ENCODE measurements at places on chromosomes 4 and X.
A peak's percentile ranks its signal among the peaks of the same experiment; 100 is the strongest.

DNA sequence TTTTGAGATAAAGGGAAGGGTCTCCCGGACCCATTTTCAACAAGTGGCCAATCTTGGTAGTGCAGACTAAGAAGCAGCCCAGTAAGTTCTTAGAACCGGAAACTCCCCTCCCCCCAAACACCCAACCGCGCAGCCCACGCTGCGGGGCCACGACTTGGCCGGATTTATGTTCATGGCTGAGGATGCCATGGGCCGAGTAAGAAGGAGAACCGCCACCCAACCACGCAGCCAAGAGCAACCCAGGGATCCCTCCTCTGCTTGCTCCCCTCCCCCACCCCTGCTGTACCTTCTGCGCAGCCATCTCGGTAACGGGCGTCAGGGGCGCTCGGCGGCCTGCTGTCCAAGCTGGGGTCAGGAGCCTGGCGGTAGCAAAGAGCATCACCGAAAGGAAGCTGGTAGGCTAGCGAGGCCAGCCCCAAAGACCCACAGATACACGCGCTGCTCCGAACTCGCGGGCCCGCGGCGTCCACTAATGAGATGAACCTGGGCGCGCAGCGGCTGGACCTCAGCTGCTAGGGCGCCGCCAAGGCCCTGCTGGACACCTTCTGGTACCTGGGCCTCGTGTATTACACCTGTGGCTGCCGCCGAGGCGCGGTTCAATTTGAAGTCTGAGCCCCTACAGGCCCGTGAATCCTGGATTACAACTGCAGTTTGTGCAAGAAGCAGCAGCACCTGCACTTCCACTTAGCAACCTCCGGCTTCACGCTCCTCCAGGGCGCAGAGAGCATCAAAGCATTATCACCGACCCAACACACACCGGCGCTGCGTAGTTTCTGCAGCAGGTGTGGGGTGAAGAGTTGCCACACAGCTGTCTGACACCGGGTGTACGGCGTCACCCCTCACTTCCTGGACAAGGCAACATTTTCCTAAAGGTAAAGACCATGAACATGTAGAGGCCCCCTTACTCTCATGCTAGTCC is 63.4 kb downstream of the NUDT10 start:
- DNase-seq: peak; percentile 67

- no peak for DNase-seq
Observed at GRCh38 chrX:41045960-41046567, 39.2 kb upstream of the USP9X start.

- no peak for DNase-seq
Observed at GRCh38 chrX:20427173-20427770, 160.6 kb upstream of the RPS6KA3 start.

DNA sequence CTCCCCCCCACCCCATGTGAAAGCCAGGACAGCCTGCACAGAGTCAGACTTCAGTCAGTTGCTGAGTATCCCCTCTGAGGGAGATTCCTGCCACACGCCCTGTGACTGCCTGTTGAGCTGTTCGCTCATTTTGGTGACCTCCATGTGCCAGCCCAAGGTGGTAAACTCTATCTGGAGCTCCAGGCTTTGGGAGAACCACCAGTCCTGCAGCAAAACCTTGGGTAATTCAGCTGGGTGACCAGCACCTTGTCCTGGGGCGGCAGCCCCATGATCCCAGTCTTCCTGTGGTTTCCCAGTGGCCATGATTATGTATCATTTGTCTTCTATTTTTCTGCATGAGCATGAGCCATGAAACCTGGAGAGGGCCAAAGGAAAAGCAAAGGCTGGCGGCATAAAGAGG is 73.4 kb downstream of the NBDY start:
- DNase-seq: no peak

GRCh38 chrX:101417981-101418841 is 10.2 kb downstream of the HNRNPH2 start:
- DNase-seq: peak; percentile 46

- no peak for DNase-seq
Observed at GRCh38 chr4:185779517-185779916, 32.5 kb downstream of the SORBS2 start.

DNA sequence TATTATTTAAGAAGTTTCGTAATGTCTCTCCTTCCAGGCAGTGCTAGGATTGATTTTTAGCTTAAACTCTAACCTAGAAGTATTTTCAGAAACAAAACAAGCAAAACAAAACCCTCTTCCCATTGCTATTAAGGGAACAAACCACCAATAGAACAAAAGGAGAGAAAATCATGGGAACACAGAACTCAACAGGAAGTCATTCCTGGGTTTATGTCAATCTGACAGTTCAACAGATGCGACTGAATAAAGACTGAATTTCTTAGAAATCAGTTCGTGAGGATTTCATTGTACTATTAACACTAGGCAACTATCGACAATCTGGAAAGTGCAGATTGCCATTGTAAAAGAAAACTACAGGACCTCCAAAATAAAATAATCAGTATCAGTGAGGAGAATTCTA is 229.1 kb upstream of the SMIM31 start:
- no peak for DNase-seq

GRCh38 chr4:38013461-38014366 is 53.5 kb downstream of the PTTG2 start:
- DNase-seq: no peak

- DNase-seq: no peak
Observed at GRCh38 chrX:50707955-50708699, 105.9 kb downstream of the SHROOM4 start.

- no peak for DNase-seq
Observed at GRCh38 chr4:187354740-187355139, 631.1 kb upstream of the FAT1 start.

DNA sequence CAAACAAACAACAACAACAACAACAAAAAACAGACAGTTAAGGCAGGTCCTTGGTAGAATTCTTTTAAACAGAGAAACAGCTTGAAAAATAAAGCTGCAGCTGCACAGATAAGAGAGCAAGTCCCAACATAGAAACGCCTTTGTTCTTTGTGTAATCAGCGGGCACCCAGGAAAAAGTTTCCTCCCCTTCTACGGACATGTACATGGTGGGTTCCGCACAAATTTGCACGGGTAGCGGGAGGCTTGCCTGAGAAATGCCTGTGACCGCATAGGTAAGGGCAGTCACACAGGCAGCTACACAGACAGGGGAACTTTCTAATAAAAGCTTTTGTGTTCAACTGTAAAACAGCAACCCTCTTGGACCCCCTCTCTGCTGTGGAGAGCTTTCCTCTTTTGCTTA is 25.7 kb upstream of the CT47A1 start:
- no peak for DNase-seq

GRCh38 chr4:142379277-142380051 is 466.6 kb downstream of the INPP4B start:
- DNase-seq: no peak

- no peak for DNase-seq
Observed at GRCh38 chr4:25146076-25146475, 14.2 kb downstream of the SEPSECS start.

- DNase-seq: peak; percentile 15
Observed at GRCh38 chr4:47913861-47914219, 543 bp downstream of the NFXL1 start.

GRCh38 chrX:72299891-72300630 is 5.7 kb downstream of the CITED1 start:
- DNase-seq: no peak

Data from CD4-positive, alpha-beta T cell treated with Interleukin-4 for 1 hour (primary cell).